ENCODE measurements at places on chromosomes 6 and 20.

DNA sequence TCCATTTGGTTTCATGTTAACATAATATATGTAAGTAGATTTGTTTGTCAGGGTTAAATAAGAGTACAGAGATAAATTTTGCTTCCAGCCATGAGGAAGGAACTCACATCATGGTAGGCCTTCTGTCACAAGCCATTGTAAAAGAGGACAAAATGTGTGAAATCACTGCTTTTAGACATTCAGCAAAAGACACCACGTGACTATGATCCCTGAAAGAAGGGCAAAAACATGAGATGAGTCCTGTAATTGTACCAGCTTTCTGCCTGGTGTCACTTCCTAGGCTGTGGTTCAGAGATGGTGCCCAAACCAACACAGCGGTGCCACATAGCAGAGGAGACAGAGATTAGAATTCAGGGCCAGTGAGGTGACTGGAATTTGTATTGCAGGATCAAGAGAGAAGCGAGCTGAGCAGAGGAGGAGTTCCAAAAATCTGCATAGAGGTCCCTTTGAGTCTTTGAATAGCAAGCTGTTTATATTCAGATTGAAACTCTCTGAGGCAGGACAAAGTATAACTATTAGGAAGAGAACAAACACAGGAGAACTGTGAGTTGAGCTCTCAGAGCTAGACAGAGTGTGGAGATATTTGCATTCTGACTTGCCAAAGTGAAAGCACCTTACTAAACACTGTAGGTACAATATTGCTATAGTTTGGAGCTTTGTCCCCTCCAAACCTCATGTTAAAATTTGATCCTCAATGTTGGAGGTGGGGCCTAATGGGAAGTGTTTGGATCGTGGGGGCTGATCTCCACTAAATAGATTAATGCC is 52.6 kb upstream of the PDE7B start:
- DNase-seq = no peak

- DNase-seq = no peak
These were observed 174.0 kb upstream of the RSPO3 start for GRCh38 chr6:126944512-126944911.

GRCh38 chr6:27503436-27504030 is 30.6 kb upstream of the ZNF184 start:
- peak; percentile 49 for DNase-seq

DNA sequence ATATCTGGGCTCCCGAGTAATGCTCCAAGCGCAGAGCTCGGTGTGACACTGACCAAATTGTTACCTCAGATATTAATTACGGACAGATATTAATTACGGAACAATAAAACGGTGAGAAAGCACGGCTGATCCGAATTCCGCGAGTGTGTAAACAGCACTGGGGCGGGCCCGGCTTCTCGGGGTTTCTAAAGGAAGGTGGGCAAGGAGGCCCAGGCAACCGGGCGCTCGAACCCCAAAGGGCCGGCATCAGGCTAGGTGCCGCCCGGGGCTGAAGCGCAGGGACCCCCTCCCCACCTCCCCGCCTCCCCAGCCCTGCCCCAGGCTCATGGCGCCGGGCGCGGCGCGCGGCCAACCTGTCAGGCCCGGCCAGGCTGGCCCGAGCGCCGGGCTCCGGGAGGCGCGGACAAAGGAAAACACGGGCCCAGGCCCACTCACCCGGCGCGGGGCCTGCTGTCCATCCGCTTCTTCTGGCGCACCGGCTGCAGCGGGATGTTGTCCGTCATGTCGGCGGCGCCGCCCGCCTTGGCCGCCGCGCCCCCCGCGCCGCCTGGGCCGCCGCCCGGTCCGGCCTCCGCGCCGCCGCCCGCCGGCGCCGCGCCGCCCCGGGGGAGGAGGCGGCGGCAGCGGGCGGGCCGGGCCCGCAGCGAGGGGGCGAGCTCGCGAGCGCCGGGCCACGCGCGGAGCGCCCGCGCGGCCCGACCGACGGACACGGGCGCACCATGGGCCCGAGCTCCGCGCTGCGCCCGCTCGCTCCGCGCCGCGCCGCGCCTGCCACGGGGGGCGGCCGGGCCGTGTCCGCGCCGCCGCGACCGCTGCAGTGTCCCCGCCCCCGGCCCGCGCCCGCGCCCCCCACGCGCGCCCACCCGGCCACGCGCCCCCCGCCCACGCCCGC is at the start of gene ATP9A:
ATP9A (minus strand) TSS at position 524 of the 892 bp plus-strand sequence; CDS start at position 503, 21 bp downstream.
- no peak for DNase-seq

GRCh38 chr6:143222801-143223231 is 162.1 kb downstream of the AIG1 start:
- no peak for DNase-seq

GRCh38 chr20:28562510-28562898 is 2695.0 kb upstream of the DEFB115 start:
- DNase-seq = no peak

- DNase-seq = no peak
These were observed 58.6 kb upstream of the SLC32A1 start for GRCh38 chr20:38665506-38666285.

DNA sequence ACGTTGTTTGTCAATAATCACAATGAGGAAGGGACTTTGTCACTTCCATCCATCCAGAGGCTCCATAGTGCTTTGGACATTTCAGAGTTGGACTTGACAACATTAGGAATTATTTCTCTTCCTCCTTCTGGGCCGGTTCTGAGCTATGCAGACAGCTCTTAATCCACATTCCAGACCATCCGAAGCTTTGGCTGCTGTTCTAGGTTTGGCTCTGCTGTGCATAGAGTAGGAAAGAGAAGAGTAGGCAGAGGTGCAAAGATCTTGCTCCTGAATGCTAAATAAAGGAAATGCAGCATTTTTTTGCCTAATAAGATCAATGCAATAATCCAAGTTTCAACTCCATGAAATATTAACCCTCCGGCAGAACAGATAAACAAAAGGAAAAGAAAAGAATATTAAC is 251.8 kb upstream of the PRND start:
- no peak for DNase-seq

GRCh38 chr6:26536571-26537159 is 1.5 kb upstream of the HMGN4 start:
- DNase-seq = no peak

DNA sequence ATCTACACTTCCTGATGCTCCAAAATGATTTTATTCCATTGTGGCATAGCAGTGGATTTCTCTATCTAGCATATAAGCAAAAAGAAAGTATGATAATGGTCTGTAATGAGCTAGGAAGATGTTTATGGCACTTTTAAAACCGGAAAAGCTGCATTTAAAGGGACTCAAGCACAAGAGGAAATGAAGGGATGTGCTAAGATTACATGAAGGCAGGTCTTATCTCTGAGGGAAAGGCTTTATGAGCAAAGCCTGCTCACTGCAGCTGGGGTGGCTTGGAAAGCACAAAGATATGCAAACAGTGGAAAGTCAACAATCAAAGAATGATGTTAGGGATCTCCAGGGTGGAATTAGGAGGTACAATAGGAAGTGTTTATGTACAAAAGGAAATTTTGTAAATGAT is 138.2 kb downstream of the TENT5A start:
- no peak for DNase-seq

DNA sequence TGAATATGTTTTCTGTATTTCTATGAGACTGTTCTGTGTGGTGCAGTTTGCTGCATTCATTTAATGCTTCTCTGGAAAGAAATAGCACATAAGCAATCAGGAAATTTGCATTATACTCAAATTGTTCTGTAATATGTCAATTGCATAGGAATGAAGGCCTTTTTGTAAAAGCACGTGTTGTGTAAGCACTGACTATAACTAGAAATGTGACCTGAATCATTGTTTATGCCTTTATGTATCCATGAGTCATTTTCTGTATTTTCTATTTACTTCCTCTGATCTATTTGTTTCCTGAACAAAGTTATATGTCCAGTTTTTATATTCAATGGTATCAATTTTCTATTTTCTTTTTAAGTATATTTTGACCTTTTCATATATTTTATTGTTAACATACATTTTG is 1455.3 kb downstream of the GRIK2 start:
- no peak for DNase-seq

GRCh38 chr20:49579874-49580812 is 12.2 kb upstream of the PTGIS start:
- peak; percentile 67 for DNase-seq

- DNase-seq = no peak
These were observed 64.3 kb upstream of the SULF2 start for GRCh38 chr20:47849596-47849995.

DNA sequence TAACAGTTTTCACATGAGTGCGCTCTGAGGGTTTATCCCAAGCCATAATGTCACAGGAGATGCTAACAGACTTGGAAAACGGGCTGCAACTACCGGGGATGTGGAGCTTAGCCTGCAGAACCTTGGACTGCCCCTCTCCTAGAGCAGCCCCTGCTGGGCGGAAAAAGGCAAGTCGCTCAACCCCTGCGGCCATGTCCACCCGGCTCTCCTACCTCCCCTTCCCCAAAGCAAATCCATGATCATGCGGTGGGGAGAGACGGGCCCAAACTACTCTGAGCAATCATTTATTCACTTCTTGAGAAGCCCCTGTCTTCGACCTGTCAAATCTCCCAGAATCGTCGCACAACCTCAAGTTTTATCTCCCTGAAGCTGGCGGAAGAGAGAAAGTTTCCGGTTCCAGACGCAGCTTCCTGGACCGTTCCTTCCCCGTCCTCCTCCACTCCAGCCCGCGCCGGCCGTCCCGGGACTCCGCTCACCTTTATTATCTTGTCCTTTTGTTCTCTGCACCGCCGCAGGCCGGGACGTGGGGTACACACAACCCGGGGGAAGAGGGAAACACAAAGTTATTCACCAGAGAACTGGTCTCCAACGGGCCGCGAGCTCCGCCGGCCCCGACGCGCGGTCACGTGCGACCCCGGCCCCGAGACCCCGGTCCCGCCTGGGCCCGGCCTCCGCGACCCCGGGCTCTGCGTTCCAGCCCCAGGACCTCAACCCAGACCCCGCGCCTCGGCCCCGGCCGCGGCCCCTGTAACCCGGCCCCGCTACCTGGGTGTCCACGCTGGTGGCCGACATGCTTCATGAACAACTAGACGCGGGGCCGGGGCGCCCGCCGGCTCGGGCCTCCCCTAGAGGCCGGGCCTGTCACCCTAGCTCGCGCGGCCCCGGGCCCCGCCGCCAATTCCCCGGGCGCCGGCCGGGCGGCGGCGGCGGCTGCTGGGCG is 560 bp downstream of the YTHDF1 start:
- peak; percentile 16 for DNase-seq

DNA sequence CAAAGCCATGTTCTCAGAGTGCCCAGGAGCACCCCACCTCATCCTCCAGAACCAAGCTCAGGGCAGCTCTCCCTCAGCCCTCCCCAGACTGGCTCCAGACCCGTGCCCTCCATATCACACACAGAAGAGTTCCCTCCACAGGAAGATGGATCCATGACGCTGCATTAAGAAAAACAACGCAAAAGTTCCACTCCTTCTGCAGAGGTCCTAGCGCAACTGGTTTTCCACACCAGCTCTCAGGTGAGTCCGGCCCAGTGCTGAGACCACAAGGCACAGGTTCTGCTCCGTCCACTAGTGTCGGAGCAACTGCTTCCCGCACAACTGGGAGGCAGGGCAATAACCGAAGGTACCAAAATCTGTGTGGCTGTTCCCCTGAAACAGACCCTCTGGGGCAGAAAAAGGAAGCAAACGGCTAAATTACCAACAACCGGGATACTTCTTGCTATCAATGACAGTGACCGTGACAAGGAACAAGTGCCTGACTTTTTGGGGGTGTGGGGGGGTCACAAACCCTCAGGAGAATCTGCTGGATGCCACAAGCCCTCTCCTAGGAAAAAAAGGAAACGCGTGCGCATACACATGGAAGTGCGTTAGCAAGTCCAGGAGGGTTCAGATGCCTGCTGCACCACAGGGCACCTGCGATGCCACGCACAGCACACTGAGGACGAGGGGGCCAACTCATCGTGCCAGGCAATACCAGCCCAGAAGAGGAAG is 49.2 kb downstream of the MYH7B start:
- no peak for DNase-seq

GRCh38 chr20:17635332-17636244 is 46.5 kb downstream of the RRBP1 start:
- DNase-seq = no peak

DNA sequence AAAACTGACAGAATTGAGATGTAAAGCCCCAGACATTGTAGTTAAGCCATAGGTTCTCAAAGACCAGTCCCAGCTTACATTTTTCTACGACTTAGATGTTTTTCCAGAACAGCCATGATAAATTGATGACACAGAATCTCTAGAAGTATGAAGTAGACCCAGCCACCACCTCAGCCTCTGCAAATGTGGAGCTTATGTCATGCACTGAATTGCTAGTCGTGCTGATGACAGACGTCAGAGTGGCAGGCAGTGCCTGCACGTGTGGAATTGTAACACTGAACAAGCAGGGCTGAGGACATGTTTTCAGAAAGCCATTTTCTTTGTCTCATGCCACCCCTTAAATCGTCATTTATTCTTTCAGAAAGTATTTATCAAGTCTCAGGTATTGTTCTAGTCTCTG is 72.4 kb upstream of the TMEM181 start:
- no peak for DNase-seq

DNA sequence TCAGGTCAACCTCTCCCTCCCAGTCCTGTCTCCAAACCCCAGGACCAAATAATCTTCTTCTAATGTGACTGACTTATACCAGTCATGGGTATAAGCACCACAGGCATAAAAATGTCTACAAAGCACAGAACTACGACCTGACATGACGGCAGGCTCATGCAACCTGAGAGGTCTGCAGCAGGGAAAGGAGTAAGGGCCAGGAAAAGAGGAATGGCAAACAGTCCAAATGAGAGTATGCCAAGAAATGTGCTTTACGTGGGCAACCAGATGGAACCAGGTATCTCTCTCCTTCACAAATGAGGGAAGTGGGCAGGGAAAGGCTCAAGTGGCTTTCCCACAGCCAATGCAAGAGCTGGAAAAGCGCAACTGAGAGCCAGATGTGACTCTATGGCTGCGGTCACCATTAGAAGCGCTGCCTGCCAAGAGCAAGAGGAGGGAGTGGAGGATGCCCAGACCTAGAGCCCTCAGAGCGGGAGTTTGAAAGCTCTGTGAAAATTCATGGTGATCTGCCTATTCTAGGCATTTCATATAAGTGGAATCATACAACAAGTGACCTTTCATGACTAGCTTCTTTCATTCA is 6.0 kb downstream of the APMAP start:
- no peak for DNase-seq

DNA sequence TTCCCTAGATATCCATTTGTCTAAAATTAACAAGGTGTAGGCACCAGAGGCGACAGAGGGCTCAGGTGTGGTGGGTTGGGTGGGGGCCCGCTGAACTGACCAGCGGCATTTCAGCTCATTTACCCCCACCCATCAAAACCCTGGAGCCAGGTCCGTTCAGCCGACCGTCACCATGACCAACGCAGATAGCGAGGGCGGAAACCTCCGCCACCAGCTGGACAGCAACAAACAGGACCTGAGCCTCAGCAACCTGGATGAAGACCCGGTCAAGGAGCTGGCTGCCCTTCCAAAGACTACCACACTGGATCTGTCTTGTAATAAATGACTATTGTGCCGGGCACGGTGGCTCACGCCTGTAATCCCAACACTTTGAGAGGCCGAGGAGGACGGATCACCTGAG is 120.8 kb upstream of the LGSN start:
- no peak for DNase-seq

DNA sequence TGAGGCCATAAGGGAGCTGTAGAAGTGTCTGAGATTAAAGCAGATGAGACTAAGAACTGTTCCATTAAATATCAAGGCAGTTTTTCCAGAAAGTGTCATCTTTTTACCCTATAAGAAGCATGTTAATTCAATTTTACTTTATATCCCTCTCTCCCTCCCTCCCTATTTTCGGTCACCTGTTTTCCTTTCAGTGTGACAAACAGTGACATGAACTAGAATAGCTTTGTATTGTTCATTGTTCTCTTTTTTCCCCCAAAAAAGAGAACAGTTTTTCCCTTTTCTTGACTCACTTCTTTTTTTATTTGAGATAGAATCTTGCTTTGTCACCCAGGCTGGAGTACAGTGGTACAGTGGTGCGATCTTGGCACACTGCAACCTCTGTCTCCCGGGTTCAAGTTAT is 269.3 kb downstream of the ZFAND3 start:
- no peak for DNase-seq

Data from AG09319 (cell line).